Lower leg skin (tissue), 4 donors: ENCODE measurements at places on chromosomes 3 and 15. TPM values are rescaled to one million over a fixed set of nuclear protein-coding genes. Genes with fewer than 3 reads are reported as not detected.

The IMPG2 gene
- total RNA-seq, result 0.11 TPM

The FBXL22 gene
- 1.2 TPM for total RNA-seq

The SPPL2A gene
- total RNA-seq, result 121 TPM

- DNase-seq, result no peak
Measured at GRCh38 chr3:41673650-41674049, 288.3 kb downstream of the ULK4 start.

GRCh38 chr15:101844916-101845315 is 32.9 kb downstream of the OR4F15 start:
- DNase-seq, result no peak

GRCh38 chr3:135329479-135329878 is 534.4 kb downstream of the EPHB1 start:
- no peak for DNase-seq

The DPPA2 gene
- total RNA-seq, result not detected
